ENCODE measurements at places on chromosomes 12 and 14.
A peak's percentile ranks its signal among the peaks of the same experiment; 100 is the strongest.

DNA sequence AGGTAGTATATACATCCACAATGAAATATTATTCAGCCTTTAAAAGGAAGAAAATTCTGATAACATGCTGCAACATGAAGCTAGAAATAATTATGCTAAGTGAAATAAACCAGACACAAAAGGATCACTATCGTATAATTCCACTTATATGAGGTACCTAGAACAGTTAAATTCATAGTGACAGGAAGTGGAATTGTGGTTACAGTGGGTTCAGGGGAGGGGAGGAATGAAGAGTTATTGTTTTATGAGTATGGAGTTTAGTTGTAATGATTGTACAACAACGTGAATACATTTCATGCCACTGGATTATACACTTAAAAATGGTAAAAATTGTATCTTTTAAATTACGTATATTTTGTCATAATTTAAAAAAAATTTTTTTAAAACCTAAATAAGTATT, 21.0 kb downstream of the EEA1 start:
- no peak for DNase-seq

- DNase-seq, result no peak
These were observed 478 bp downstream of the RITA1 start for GRCh38 chr12:113186033-113186365.

DNA sequence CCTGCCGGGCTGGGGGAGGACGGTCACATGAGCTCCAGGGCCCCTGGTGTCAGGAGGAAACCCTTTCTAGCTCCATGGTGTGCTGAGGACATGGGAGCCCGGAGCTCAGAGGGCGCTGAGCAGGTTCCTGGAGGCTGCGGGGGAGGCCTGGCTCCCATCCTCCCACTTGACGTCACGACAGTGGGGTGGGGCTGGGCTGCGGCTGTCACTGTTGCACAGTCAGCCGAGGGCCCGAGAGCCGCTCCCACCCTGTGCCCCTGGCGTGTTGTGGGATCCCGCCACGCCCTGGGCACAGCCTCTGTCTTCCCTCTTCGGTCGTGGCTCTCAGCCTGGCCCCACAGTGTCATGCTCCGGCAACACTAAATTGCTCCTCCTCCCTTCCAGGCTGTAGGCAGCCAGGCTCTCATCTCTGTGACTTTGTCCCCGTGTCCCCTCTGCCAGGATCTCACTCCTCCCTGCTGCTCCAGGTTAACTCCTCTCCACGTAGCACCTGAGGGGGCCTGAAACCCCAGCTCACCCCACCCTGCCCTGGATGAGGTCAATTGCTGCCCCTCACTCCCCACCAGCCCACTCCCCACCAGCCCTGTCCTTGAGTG, 33.0 kb downstream of the BEGAIN start:
- peak; percentile 40 for DNase-seq

- DNase-seq, result no peak
These were observed 279.9 kb downstream of the GRIN2B start for GRCh38 chr12:13701502-13701901.

DNA sequence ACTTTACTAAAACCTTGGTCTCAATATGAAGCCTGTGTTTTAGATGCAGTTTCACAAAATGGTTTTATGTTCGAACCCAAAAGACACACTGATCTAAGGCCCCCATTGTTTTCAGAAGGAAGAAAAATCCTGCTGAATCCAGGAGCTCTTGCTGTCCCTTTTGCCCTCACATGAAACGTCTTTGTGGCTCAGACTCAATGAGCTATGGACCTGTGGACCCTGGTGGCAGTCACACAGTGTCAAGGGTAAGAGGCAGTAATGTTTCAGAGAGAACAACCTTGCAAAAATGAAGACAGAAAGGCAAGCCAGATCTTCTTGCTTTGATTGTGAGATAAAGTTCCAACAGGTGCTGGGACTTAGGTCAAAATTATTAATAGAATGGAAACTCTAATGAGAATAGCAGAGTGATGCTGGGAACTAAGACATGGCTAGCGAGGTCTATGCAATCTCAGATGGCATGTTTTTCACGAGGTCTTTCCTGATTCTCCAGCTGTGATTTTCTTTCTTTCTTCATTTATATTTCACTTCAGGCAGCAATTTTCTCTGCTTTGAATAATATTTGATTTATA, 164.9 kb upstream of the SLC38A2 start:
- no peak for DNase-seq

DNA sequence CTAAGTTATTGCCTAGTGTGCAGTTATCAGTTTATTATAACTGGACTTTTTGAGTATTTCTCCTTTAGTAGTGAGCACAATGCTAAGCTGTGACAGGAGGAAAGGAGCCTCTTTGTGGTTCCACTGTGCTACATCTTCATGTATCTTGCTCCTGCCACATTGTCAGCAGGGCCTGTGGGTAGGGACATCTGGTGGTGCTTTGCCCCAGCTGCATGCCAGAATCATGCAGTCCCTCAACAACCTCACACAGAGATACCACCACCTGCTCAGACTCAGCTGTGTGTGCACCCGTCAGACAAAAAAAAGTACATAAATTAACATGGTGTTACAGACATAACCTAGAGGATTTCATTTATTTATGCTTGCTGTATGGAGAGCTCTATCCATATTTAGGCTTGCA, 51.1 kb downstream of the MIS18BP1 start:
- DNase-seq, result no peak

- peak; percentile 40 for DNase-seq
These were observed 67.3 kb downstream of the STXBP6 start for GRCh38 chr14:24982472-24983155.

DNA sequence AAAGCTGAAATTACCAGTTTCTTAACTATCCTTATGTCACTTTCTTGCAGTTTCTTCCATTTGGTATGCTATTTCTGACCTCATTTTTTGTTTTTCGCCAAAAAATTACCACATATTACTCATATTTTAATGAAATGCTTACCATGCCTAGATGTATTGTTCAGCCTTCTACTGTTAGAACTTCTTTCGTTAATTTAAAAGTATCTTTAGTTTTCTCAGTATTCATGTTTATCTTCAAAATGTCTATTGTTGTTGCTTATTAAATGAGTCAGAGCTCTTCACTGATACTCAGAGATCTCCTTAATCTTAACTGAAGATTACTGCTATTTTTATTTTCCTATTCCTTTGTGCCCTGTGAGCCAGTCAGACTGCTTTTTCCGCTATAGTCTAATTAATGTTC, 20.5 kb downstream of the RAP1B start:
- no peak for DNase-seq

GRCh38 chr14:82113710-82114109, 580.1 kb upstream of the SEL1L start:
- DNase-seq, result no peak

- DNase-seq, result peak; percentile 80
These were observed 132.6 kb upstream of the MAP1LC3B2 start for GRCh38 chr12:116426391-116427136.

DNA sequence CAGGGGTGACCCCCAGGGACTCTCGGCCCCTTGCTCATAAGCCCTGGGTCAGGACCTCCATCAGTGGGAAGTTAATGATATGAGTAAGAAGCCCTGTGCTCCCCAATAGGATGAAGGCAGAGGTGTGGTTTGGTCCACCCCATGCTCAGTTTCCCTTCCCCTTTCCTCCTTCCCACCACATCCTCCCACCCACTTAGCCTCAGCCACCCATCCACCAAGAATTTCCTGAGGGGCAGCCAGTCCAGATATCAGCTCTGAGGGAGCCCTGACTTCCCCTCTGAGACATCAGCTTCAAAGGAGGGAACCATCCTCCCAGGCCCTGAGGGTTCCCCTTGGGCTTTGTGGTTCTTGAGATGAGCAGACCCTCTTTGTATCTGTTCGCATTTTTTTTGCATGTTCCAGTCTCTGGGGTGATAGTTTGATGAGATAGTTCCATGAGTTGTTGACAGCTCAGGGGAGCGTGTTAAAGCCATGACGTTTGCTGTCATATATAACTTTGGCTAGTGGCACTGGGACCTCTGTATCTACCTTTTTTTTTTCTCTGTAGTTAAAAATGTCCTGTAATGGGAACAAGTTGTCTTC, 71.2 kb downstream of the LGMN start:
- no peak for DNase-seq

DNA sequence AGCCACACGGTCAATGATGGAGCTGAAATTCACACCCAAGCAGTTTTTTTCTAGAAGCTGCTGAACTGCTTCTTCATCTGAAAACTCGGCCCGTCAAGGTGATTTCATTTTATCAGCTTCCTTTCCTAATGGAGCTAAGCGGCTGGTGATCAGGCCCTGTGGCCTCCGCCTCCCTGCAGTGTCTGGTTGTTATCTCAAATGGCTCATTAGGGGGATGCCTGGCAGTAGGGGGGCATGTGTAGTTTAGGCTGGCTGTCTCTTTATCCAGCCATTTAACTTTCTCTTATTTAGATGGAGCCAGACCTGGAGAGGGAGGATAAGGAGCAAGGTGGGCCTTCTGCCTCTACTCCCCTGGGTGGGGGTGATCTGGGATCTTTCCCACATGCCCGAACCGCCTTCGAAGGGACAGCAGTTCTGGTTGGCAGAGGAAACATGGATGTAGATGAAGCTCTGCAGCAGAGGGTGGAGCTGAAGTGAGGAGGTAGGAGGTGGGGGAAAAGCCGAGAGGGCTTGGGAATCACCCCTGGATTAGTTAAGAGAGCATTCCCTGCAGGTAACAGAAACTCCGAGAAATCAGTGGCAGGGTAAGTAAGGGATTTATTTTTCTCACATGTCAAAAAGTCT, 64.4 kb downstream of the TGFB3 start:
- DNase-seq, result no peak

- peak; percentile 69 for DNase-seq
These were observed 10.4 kb downstream of the ITPK1 start for GRCh38 chr14:93105362-93105761.

DNA sequence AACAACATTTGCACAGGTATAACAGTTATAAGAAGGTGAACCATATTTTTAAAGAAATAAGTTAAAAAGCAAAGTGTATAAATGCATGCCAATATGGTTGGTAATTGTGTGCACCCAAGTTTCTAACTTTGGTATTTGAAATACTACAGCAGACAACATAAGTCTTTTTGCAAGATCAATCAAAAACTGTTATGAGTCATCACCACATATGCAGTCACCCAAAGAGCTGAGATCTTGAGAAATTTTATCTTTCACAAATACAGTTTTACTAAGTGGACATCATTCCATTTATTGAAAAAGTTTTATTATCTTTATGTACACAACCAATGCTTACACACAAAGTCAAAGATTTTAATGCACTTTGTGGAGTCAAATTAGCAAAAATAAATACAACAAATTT, 7.0 kb upstream of the ACSS3 start:
- peak; percentile 26 for DNase-seq

- DNase-seq, result peak; percentile 43
These were observed 101.7 kb downstream of the TMTC1 start for GRCh38 chr12:29682088-29682487.

GRCh38 chr14:97408937-97409815, 612.0 kb downstream of the VRK1 start:
- no peak for DNase-seq

DNA sequence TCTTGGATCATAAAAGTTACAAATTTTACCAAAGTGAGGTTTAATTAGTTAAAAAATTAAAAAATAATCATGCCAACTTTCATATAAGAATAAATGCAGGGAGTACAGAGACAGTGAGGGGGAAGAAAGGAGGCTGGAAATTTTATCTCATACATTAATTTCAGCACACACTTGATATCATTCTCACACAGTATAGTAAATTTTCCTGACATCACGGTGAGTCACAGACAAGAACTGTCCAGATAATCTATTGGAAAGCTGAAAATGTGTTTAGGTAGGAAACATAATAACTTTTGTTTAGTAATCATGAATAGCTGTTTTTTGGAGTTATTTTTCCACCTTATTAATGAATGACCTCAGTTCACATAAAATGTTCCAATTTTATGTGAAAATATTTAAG, 1204.8 kb downstream of the GALC start:
- peak; percentile 2 for DNase-seq

GRCh38 chr12:123948401-123948795, 24.2 kb downstream of the CCDC92 start:
- DNase-seq, result no peak

DNA sequence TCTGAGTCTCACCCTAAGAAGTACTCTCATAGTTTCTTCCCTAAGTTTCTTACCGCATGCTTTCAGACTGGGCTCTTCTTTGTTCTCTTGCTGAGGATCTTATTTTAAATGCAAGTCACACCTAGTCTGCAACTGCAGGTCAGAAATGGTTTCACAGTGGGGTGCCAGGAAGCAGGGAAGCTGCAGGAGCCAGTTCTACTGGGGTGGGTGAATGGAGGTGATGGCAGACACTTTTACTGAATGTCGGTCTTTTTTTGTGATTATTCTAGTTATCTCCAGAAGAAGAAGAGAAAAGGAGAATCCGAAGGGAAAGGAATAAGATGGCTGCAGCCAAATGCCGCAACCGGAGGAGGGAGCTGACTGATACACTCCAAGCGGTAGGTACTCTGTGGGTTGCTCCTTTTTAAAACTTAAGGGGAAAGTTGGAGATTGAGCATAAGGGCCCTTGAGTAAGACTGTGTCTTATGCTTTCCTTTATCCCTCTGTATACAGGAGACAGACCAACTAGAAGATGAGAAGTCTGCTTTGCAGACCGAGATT, 1.7 kb downstream of the FOS start:
- DNase-seq, result no peak

DNA sequence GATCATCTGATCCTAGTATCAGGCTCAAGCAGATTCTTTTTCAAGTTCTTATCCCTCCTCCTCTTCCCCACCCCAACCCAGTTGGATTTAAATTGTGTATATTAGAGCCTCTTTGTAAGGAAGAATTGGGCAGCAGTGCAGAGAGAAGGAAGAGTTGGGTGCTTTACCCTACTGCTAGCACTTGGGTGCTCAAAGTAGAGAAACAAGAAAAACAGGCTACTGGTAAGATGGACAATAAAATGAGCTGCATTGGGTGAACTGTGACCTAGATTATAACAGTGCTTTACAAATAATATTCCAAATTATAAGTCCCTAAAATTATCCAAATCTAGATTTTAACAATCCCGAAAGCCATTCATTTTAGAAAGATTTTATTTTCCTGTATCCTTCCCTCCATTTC, 363.4 kb upstream of the GARIN6 start:
- DNase-seq, result no peak

DNA sequence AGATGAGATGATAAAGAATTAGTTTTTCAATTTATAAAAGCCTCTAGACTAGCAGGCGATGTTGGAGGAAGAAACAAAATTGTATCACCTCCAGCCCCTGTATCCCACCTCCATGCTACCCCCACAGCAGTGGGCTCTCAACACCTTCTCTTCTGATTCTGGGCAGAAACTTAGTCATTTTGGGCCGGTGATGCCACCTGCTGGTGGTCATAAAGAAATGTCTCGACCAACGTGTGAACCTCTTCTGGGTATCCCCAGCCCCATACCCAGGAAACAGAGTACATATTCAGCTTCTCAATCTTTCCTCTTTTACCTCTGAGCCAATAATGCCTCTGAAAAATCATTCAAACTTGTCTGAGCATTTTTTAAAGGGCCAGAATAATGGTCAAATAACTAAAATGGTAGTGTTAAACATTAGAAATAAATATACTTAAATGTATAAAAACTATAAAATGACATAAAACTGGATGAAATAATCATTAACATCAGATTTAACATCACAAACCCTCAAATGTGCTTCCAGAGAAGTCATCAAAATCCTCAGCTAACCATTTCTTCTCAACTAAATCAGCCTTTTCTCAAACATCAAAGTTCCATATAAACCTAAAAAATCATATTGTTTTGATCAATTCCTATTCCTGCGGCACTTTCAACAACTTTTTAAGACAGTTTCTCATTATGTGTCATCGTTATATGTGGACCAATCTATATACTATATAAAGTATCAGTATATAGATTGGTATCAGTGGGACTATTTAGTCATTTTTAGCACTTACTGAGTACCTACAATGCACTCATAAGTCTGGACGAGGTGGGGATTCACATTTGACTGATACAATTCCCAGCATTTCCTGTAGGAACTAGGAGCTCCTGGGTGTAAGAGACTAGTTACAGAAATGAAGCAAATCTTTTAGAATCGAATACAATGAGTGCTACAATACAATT, 69.4 kb downstream of the ATXN2 start:
- peak; percentile 54 for DNase-seq

All from bronchial epithelial cell (primary cell).